ENCODE measurements at places on chromosomes 7 and 10.

DNA sequence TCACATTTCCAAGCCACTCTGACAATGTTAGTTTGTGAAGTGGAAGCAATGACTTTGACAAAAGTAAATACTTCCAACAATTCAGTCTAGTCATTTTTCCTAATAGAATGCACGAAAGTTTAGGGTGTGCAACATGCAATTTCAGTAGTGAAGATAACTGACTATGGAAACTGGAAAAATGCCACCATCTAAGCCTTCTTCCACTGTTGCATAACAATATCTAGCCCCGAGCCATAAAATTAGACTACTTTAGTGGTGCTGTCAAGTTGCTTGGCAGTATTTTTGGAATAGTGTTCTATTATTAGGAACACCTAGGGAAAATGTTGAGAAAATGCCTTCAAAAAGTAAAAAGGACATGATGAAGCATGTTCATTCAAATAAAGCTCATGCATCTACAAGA is 17.9 kb downstream of the SEMA3A start:
- no peak for DNase-seq

DNA sequence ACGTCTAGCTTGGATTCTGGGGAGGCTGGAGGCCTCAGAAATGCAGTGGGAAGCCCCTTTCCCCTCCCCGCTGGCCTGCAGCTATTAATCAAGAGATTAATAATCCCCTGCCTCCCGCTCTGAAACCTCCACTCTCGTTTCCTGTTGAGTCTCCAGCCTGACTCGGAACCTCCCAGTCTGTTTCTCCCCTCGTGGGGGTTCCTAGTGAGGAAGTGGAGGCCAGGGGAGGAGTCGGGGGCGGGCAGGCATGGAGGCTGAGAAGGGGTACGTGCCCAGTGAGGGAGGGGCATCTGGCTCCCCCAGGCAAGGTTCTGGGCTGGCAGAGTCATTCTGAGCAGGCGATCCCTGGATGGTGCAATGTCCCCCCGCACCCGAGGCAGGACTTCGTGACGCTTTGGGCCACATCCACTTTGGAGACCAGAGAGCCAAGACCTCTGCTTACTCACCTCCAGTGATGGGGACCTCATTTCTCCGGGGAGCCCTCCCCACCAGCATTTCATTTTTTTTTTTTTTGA is 73.6 kb downstream of the COL26A1 start:
- DNase-seq, result no peak

GRCh38 chr10:33326933-33327332 is 7.5 kb downstream of the NRP1 start:
- no peak for DNase-seq

DNA sequence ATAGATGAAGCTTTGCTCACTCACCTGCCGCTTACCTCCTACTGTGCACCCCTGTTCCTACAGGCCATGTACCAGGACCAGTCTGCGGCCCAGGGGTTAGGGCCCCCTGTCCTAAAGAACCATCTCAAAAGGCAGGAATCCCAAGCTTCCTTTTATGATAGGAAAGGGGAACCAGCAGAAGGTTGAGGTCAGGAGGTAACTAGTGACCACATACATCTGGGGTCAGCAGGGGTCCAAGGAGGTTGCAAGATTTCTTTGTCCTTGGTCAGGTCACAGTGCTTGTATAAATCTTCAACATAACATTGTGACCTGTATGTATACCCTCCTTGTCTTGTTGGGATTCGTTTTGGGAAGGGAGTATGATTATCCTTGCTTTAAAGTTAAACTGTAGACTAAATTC is 73.8 kb downstream of the OAT start:
- no peak for DNase-seq

GRCh38 chr10:59008452-59008851 is 168.0 kb upstream of the PHYHIPL start:
- DNase-seq, result no peak

DNA sequence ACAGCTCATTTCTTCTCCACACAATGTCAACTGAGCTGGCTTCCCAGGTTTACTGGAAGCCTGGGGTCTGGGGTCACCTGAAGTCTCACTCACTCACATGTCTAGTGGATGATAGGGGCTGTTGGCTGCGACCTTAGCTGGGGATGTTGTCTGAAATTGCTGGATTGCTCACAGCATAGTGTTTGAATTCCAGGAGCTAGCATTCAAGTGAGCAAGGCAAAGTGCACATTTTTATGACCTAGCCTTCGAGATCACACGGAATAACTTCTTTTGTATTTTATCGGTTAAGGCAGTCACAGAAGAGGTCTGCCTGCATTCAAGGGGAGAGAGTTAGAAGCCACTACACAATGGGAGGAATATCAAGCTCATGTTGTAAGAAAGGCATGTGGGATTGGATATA is 3.6 kb downstream of the TEX47 start:
- no peak for DNase-seq

GRCh38 chr10:114577133-114577532 is 80.9 kb downstream of the ABLIM1 start:
- no peak for DNase-seq

Measured in T-helper 1 cell (primary cell).